ENCODE measurements at places on chromosomes 3 and 15. TPM values are rescaled to one million over a fixed set of nuclear protein-coding genes. Genes with fewer than 3 reads are reported as not detected.

Gene SLC12A8
- 61.4 TPM for total RNA-seq

GRCh38 chr3:21273259-21274025, 477.6 kb downstream of the ZNF385D start:
- DNase-seq = no peak

GRCh38 chr3:15427981-15428380, 583 bp downstream of the EAF1 start:
- DNase-seq = no peak

GRCh38 chr3:192108820-192109219, 618.5 kb downstream of the FGF12 start:
- no peak for DNase-seq

DNA sequence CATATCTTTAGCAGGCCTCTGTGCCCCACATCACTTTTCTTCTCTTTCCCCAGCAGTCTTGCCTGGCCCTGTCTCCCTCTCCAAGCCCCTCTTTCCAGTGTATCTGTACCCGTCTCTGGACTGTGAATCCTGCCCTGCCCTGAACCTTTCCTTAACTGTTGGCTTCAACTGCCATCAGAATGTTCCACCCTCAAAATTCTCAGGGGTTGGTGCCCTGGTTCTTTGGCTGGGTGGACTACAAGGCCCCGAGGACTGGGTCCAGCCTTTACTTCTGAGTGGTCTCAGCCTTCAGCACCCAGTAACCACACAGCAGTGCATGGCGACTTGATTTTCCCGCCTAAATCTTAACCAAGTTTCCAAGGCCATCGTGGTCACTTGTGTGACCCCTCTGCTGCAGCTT, 333.5 kb upstream of the RGMA start:
- no peak for DNase-seq

DNA sequence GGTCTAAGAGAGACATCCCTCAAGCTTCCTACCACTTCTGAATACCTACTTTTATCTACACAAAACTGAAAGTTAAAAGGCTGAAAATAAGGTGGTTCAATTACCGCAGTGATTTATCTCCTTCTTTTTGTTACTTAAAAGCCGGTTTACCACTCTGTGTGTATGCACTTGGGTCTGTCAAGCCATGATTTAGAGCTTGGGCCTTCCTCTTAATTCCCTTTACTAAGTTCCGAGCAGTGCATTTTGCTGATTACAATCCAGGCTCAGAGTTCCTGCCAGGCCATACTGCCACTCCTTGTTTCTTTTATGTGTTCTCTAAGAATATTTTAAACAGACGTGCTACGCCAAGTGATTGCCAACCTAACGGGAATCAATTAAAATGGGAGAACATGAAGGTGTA, 16.5 kb downstream of the KCTD6 start:
- no peak for DNase-seq

DNA sequence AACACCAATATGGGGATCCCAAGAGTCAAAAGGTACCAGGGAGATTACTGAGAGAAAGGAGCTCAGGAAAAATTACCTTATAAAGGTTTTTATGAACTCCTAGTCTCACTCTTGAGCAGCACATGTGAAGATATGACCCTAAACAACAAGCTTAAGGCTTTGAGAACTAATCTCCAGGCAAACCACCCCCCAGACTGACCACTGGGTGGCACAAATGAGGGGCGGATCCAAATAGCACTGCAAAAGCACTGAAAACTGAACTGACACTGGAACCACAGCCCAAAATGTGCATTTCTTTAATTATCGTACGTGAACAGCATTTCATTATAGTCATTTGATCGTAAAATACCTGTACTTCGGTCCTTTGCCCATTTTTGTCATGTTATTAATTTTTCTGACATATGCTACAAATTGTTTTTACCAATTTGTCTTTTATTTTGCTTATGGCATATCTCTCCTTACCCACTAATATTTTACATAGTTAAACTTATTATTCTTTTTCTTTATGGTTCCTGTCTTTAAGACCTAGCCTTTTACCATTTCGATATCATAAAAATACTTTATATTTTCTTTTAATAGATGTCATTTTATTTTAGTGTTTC, 31.5 kb upstream of the TFDP2 start:
- no peak for DNase-seq

Gene CELSR3
- 1.6 TPM for total RNA-seq

DNA sequence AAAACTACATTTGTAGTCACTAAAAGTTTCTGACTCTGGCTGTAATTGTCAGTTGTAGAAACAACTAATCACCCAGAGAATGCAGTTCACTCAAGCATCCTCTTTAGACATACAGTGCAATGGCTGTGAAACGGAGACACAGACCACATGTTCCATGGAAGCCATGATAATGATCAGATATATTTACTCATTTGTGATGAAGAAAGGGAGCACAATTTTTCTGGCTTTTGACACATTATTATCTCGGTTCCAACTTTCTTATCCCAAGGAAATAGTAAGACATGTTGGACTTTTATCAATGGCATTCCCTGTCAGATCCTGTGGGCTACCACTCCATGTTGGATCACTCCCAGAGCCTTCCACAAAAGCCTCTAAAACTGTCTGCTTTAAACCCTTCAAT, 215.0 kb upstream of the LRIG1 start:
- DNase-seq = no peak

GRCh38 chr15:32709295-32710033, 8.3 kb upstream of the GREM1 start:
- DNase-seq = no peak

- DNase-seq = no peak
Observed at GRCh38 chr3:54034971-54035370, 87.4 kb upstream of the CACNA2D3 start.

DNA sequence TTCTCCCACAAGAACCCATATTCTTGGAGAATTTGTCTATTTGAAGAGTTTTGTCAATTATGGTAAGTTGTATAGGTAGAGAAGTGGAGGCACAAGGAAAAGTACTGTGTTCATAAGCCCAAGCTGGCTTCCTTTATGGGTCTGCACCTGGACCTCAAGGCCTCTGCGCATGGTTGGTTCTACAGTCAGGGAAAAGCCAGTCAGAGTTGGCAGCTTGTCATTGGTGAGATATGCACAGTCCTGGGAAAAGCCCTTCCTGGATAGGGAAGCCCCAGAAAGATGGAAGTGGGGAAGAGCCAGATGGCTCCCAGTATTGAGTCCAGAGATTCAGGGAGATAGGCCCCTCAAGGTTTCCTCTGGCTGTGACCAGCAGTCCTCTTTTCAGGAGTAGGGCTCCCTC, 15.8 kb downstream of the BOC start:
- no peak for DNase-seq

Gene LRTM1
- total RNA-seq = not detected

DNA sequence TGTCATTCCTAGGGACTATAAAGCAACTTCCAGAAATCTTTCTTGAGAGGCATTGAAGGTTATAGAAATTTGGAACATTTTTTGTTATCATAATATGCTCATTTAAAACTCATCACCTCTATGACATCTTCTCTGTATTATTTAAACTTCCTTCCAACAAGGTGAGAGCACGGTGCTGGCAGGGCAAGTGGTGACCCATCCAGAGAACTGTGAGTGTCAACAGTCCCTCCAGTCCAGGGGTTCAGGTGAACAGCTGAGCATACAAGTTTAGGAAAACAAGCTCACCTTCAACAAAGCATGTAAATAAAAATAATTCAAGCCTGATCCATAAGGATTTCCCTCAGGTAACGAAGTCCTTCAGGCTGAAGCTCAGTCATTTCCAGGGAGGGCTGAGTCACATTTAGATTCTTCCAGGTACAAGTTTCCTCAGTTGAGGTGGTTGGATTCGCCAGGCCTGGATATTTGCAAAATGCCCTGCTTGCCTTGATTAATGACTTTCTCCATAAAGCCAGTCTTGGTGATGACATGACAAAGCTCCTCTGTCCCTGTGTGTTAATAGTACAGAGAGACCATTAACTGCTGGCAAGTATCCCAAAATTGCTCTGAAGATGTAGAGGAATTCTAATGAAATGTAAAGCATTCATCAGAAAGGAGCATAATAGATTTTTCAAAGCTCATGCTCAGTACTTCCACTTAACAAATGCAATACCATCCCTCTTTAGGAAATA, 263.6 kb upstream of the GADL1 start:
- no peak for DNase-seq

Gene TERC
- total RNA-seq = 13.7 TPM
